ENCODE measurements at places on chromosomes 1 and 21.

- no peak for DNase-seq
These were observed 50.5 kb upstream of the GFI1 start for GRCh38 chr1:92536980-92537884.

GRCh38 chr1:76351655-76352054 is 277.1 kb downstream of the ST6GALNAC3 start:
- DNase-seq: no peak

- DNase-seq: no peak
These were observed at the start of gene OR2AJ1 for GRCh38 chr1:247924868-247925267. TSS of gene OR2AJ1 (plus strand) at chr1:247924889. CDS start at chr1:247933769, 8,880 bp downstream.

DNA sequence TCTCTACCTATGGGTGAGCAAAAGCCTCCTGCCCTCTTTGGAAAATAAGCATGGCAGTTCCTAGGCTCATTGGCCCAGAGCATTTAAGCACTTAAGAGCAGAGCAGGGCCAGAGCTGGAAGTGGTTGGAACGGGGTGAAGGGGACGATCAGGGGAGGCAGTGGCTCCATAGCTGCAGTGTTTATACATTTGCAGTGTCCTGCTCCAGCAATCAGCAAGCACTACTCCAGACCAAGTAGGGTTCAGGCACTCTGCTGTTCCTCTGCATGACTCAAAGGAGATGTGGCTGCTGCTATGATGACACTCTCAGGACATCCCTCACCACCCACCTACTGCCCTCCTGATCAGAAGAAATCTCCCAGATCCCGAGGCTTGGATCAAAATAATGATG is 55.0 kb downstream of the TRABD2B start:
- DNase-seq: no peak

- no peak for DNase-seq
These were observed 28.0 kb upstream of the PRKAA2 start for GRCh38 chr1:56617141-56617540.

- DNase-seq: no peak
These were observed 81.3 kb downstream of the MAST2 start for GRCh38 chr1:45884700-45885099.

- no peak for DNase-seq
These were observed 111.3 kb upstream of the PALMD start for GRCh38 chr1:99534638-99534930.

DNA sequence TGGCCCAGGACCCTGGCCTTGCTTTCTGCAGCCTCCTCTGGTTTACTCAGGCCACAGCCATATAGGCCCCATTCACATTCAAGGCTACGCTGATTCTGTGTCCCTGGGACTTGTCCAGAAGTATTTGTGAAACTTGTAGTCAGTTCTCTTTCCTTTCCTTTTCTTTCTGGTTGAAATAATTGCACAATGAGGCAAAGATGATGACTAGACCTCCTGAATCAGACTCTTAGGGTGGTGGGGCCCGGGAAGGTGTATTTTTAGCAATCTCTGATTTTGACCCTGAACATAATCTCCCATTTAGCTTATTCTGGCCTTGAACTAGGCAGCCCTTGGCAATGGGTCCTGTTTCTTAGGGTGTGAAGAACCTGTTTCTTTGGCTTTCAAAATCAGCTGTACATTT is 39.9 kb downstream of the STUM start:
- DNase-seq: no peak

DNA sequence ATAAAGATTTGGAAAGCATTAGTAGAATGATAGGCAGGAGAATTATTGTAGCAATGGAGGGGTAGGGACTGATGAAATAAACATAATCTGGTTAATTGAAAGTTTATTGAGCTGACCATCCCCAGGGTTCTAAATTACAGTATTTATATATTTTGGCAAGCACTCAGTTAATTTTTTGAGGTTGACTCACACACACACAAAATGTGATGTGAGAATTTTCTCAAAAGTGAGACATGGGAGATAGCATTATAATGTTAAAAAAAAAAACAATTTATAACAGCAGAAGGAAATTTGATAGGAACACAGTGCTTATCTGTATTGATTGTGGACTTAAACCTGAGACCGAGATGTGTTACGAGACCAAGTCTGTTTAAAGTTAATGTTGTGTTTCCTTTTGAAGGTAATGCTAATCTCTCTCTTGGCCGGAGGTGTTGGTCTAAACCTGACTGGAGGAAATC is 24.6 kb downstream of the TRIM45 start:
- no peak for DNase-seq

DNA sequence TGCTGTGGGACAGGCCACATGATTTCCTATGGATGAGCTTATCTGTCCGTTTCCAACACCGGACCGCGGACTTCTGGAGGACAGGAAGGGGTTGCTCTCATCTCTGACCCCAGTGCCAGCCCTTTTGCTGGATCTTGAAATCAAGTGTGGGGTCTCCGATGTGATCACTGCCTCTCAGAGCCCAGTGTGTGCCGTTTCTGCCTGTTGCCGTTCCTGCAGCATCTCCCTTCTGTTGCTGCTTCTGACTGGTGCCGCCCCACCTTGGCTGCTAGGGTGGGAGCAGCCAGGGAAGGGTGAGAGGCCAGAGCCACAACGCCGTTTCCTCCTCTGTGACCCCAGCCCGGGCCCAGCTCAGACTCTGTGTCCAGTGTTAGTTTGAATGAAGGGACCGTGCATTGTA is 67.3 kb upstream of the WNT4 start:
- no peak for DNase-seq

GRCh38 chr1:110288111-110288510 is 51.1 kb upstream of the RBM15 start:
- DNase-seq: no peak

GRCh38 chr1:19393046-19393445 is 80.9 kb downstream of the SLC66A1 start:
- DNase-seq: no peak

GRCh38 chr1:11594222-11594621 is 60.0 kb downstream of the FBXO2 start:
- DNase-seq: no peak
